Stimulated activated CD8-positive, alpha-beta memory T cell treated with anti-CD3 and anti-CD28 coated beads, Interleukin-7, amount 100 ng/mL, for 48 hours (primary cell): ENCODE measurements at places on chromosomes 3 and 15.

GRCh38 chr15:73826711-73827251, 46.6 kb upstream of the TBC1D21 start:
- DNase-seq: no peak

DNA sequence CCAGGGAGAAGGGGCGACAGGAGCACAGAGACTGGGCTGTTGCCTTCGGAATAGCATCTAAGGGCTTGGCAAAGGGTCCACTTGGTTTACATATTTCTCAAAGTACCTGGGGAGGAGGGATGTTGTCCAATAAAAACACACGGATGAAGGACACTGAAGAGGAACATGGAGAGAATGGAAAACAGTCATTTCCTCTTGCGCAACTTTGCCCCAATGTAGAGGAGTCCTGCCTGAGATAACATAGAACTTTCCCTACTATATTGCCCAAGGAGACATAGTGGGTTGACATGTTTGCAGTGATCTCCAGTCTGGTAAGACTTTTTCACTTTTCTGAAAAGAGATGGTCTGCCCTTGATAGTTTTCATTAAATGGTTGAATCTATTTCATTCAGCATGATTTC, 468.8 kb upstream of the SUCLG2 start:
- DNase-seq: no peak

- DNase-seq: no peak
These were observed 106.8 kb downstream of the CNTN3 start for GRCh38 chr3:74507691-74508090.

- DNase-seq: no peak
These were observed 207.7 kb upstream of the ATP11B start for GRCh38 chr3:182585532-182586150.

- no peak for DNase-seq
These were observed 16.4 kb upstream of the SKIC8 start for GRCh38 chr15:78315686-78316282.

DNA sequence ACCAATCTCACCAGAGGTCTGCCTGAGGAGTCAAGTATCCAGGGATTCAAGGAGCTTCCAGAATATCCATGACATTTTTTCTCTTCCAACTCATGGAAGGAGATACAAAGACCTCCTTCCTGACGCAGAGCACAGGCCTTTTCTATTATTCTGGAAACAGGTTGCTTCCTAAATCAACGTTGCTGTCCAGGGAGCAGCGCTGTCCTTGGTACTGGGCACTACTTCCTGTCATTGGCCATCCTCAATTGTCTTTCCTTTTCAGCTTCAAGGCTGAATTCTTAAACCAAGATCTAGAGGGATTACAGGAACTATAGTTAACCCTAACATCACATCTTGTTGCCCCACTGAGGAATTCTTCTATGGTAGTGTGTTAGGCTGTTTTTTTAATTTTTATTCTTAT, 50.4 kb upstream of the TBC1D21 start:
- no peak for DNase-seq
